Activated CD4-positive, alpha-beta T cell treated with anti-CD3 and anti-CD28 coated beads, Interleukin-2, amount 10 ng/mL, durations not matched to agents 7 days and 5 days (primary cell): ENCODE measurements at places on chromosomes 7 and 10.

DNA sequence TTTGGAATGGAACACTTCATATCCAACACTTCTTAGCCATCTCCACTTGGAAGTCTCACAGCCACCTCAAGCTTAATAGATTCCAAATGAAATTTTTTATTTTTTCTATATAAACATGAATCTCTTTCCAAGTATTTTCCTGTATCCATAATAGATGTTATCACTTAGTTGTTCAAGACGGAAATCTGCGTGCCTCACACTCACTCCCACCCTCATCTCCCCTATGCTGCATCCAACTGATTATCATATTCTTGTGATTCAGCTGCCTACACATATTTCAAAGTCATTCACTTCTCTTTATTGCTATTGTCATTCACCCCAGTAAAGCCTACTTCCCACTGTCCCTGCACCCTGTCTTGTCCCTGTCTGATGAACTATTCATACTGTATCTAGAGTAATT is 70.2 kb upstream of the MKX start:
- no peak for DNase-seq

GRCh38 chr10:104259456-104259855 is 4.8 kb downstream of the GSTO1 start:
- DNase-seq, result no peak

GRCh38 chr7:100602889-100603725 is 944 bp downstream of the PCOLCE start:
- DNase-seq, result no peak

DNA sequence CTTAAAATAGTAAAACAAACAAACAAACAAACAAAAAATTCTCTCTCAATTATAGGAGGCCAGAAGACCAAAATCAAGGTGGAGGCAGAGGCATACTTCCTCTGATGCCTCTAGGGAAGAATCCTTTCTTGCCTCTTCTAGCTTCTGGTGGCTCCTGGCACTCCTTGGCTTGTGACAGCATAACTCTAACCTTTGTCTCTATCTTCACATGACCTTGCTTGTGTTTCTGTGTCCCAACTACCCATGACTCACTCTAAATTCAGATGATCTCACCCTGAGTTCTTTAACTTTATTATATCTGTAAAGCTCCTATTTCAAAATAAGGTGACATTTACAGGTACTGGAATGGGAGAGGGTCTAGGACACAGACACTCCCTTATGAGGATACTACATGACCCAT is 88.3 kb upstream of the ANTXRL start:
- no peak for DNase-seq

DNA sequence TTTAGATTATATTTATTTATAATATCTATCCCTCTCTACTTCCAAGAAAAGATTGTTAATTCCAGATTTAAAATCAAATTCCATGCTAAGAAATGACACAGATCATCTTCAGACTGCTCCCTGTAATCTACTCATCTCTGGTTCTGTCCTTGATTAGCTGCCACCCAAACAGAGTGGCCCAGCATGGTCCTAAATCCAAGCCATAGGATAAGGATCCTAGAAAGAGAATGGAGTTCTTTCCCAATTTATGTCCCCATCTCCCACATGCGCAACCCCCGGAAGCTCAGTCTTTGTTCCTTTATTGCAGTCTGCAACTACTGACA is 23.4 kb upstream of the HDAC9 start:
- DNase-seq, result no peak

GRCh38 chr10:83963446-83963845 is 175.9 kb upstream of the GHITM start:
- DNase-seq, result no peak

- DNase-seq, result no peak
Observed at GRCh38 chr7:3950249-3950648, 649.2 kb downstream of the SDK1 start.

GRCh38 chr10:59561477-59562121 is 148.1 kb downstream of the SLC16A9 start:
- DNase-seq, result no peak

DNA sequence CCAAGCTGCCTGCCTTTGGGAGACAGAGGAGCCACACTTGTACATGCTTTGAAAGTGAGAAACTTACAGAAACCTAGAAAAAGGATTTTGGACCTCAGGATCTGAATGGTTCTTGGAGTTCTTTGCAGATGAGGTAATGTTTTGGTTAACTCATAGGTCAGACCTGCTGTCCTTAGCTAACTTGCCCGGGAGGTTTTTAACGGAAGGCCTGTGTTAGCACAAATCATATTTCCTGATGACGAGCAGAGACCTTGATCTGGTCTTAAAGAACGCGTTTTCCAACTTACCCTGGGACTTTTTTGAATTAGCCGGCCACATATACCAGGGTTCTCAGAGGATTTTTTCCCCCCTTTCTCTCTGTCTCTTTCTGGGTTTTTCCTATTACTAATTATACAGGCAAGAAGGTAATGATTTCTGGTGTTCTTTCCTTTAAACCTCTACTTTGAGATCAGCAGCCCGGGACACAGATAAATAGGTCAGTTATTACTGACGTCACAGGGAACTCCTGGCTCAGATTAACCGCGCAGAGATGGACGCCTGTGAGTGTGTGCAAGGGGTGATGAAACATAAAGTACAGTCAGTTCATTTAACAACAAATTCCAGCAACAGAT is 101.7 kb upstream of the KLF6 start:
- no peak for DNase-seq
